ENCODE measurements at places on chromosomes 6 and 20.
A peak's percentile ranks its signal among the peaks of the same experiment; 100 is the strongest.

DNA sequence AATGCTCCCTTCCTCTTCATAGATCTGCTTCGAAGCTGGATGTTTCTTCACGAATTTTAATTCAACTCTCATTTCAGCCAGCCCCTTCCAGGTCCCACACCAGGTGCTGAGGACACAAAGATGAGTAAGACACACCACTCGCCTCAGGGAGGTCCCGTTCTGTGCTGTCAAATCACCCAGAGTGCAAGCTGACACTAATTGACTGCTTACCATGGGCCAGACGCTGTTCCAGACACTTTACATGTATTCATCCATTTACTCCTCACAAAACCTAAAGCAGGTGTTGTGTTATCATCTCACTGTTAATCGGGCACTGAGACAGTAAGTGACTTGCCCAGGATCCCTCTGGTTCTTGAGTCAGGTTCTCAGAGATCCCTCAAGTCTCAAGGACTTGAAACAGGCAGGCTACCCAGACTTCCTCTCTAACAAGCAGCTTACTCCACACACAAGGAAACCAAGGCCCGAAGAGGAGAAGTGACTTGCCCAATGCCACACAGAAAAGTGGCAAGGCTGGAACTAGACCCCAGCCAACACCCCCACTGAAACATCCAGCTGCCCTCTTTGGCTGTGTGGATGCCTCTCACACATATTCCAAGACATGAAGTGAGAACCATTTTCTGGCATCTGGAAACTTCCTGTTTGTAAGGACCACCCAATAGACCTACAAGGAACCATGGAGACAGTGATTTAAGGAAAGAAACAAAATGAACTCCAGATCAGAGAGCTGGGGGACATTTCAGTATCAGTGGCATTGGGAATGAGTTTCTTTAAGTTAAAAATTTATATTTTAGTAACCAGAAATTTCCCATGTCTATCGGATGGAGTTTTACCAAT lies 174.5 kb downstream of the CDC5L start:
- DNase-seq = no peak

- DNase-seq = no peak
These were observed 69.0 kb downstream of the DLL1 start for GRCh38 chr6:170221753-170222400.

- DNase-seq = no peak
These were observed 65.9 kb downstream of the TMEM244 start for GRCh38 chr6:129795261-129795660.

DNA sequence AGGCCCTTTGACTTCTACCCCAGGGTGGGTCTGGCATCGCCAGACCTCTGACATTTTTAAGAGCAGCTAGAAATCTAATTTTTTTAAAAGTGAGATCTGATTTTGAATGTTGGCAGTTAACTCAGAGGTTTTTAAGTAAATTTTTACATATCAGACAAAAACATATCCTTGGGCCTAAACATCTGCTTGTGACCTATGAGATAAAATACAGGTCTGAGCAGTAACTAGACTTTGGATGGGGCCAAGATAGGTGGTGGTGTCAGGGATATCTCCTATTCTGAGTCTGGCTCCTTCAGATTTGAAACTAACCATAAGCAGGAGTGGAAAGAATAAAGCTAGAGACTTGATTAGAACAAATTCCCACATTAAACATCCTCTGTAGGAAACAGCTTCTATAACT lies 17.6 kb downstream of the RALY start:
- DNase-seq = no peak

DNA sequence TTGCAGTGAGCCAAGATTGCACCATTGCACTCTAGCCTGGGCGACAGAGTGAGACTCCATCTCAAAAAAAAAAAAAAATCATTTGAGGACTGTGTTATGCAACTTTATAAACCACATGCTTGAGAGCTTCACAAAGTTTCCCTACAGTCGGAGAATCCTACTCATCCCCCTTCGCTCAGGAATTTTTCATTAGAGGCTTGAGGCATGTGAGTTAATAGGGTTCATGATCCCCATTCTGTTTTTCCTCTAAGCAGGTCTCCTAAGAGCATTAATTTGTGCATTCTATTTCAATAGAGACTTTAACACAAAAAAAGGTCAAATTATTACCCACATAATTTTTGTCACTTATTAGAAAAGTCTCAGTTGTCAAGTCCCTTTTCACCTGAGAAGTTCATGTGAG lies 103.7 kb upstream of the SOX4 start:
- DNase-seq = no peak

DNA sequence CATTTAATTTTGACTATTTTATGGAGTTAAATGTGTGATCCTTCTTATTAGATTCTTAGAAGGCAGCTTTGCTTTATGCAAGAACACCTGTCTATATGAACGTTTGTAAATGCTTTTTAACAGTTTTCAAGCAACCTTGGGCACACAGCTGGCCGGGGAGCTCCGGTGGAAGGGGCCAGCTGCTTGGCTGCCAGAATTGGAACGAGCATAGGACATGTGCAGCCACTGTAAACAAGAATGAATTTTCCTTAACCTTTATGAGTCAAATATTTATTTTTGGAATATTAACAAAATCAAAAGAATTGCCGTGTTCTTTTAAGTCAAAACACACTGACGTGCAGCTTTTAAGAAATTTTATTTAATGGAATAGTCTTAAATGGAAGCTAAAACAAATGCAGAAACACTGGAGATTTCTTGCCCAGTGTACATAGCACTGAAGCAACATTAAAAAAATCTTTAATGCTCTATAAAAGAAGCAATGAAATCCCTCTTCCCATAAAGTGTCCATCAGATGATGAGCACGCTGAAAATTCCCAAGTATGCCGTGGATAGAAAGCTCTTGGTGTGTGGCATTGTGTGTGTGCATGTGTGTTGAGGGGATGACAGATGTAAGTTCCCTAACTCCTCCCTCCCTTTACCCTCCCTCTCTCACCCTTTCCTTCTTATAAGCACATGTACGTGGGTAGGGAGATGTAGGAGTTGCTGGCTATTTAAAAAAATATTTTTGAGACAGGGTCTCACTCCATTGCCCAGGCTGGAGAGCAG lies 208.9 kb upstream of the EXOC2 start:
- DNase-seq = no peak

GRCh38 chr6:150229436-150230163 lies 86.8 kb downstream of the PPP1R14C start:
- no peak for DNase-seq

GRCh38 chr6:1335367-1336037 lies 23.6 kb downstream of the FOXQ1 start:
- DNase-seq = no peak

DNA sequence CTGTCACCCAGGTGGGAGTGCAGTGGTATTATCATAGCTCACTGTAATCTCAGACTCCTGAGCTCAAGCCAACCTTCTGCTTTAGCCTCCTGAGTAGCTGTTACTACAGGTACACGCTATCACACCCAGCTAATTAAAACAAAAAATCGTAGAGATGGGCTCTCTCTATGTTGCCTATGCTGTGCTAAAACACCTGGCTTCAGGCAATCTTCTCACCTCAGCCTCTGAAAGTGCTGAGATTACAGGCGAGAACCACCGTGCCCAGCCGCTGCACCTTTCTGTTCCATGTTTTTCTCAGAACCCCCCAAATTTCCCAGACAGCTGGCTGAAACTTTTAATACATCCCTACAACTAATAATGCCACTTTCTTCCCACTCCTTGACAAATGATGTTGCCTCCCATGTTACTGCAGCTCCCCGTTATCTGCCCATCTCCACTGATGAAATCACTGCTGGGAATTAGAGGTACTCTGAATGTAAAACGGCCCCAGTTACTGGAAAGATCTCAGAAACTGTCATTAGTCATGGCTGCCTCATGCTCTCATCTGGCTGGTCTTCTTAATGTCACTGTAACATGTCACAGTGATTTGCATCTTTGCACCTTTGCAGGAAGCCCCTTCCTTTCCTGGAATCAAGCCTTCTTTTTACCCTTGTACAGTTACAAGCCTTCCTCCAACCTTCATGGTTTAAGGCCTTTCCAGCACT lies 697.5 kb downstream of the PRKN start:
- no peak for DNase-seq

GRCh38 chr6:66970373-66970772 lies 1263.3 kb upstream of the EYS start:
- DNase-seq = no peak

DNA sequence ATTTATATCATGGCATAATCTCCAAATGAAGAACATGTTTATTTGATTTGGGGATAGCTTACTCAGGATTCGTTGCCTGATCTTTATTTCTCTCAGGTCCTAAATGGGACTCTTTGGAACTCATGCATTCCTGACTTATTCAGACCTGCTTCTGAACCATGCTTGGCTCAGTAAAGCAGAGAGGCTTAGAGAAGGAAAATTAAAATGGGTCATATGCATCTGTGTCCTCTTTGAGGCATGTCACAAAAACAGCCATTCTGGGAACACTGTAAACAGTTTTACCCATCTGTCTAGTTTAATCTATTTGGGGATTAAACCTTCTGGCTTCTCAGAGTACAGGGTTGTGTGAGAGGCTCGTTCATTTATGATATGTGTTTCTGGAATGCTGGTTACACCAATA lies 1017.3 kb downstream of the KIF16B start:
- DNase-seq = no peak

DNA sequence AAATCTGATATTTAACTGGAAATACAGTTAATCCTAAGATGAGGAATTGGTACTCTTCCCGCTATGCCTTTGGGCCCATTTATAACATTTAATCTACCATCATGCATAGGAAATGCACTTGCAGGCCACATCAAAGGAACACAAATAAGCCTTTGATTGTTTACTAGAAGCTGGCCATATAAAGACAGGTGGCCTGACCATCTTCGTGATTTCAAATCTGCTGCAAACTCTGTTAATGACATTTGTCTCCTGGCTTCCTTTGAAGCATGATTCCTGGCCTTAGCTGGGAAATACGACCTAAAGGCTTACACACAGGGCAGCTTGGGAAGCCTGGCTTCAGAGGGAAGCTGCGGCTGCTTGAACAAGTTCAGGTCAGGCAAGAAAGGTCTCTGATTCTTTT lies 552.1 kb downstream of the CDH26 start:
- DNase-seq = no peak

DNA sequence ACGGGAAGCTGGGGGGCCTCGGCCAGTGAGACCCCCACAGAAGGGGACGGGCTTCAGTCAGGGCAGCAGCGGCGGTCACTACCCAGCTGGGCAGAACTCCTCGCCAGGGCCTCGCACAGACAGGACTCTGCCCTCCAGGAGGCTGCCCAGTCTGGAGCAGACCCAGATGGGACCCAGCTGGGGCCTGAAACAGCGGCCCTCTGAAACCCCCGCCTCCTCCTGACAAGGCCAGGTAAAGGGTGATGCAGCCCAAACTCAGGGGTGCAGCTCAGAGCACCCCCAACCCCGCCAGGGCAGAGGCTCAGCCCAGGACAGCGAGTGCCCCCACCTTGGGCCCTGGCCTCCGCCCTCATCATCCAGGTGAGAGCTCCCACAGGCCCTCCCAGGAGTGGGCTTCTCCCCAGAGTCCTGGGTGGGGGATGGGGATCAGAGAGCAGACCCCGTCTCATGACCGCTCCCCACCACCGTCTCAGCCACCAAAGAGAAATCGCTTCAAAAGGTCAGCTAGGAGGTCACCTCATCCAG lies 2.2 kb downstream of the EEF1A2 start:
- DNase-seq = no peak

GRCh38 chr6:106339334-106340029 lies 13.9 kb upstream of the ATG5 start:
- DNase-seq = peak; percentile 50

GRCh38 chr6:99940582-99940981 lies 53.4 kb downstream of the MCHR2 start:
- no peak for DNase-seq

GRCh38 chr6:126113261-126113660 lies 126.9 kb downstream of the TRMT11 start:
- no peak for DNase-seq
